ENCODE measurements at places on chromosomes 12 and 14.

DNA sequence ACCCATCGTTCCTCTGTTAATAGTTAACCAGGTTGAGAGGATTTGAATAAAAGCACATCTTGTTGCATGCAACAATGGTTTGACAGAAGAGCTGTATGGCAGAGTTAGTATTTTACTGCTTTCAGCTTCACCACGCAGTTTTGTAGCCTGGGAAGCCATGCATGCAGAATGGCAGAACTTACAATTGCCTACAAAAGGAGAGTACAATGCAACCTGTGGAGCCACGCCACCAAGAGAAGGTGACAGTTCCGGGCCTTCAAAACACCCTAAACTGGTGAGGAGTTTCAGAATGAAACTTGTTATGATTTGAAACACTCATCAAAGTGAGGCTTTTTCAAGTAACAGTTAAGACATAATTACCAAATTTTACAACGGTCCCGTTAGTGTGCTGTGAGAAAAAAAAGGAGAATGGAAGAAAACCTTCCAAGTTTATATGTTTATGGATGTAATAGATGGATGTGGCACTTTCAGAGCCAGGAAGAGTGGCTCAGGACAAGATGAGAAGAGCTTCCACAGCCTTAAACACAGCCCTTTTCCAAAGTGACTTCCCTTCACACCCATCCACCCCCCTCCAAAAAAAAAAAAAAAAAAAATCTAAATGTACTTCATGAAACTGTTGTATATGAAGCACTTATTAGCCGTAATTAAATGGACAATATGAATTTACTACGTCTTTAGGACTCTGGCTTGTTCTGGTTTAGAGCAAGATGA is 158.7 kb downstream of the EGLN3 start:
- no peak for DNase-seq

GRCh38 chr14:31926652-31927347 is 150.3 kb upstream of the ARHGAP5 start:
- no peak for DNase-seq

GRCh38 chr12:91913651-91914050 is 232.0 kb downstream of the BTG1 start:
- no peak for DNase-seq

- no peak for DNase-seq
Measured at GRCh38 chr14:69754487-69754886, 12.5 kb upstream of the SRSF5 start.

GRCh38 chr14:65174783-65175182 is 72.5 kb upstream of the MAX start:
- DNase-seq: no peak

GRCh38 chr14:35079742-35080141 is 33.7 kb downstream of the FAM177A1 start:
- no peak for DNase-seq

- DNase-seq: no peak
Measured at GRCh38 chr12:38102197-38102596, 214.4 kb upstream of the ALG10B start.

DNA sequence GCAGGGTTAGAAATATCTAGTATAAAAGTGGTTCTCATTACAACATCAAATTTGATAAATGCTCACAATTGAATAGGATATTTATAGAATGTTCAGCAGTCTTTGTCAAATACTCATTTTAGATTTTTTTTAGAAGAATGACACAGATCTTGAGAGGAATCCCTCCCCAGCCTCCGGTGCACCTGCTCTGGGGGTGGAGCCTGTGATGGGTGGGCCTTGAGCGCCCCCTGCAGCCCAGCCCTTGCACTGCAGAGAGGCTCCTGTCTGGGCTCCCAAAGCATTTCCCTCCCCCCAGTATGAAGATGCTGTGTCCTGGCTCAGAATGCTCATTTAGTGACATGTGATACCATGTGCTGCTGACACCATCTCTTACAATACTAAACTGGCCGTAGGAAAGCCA is 792.3 kb downstream of the TMEM121 start:
- peak; percentile 15 for DNase-seq

- DNase-seq: no peak
Measured at GRCh38 chr12:21655591-21655990, 2.1 kb downstream of the LDHB start.
